ENCODE measurements at places on chromosomes 11 and 22.

GRCh38 chr11:12677131-12677530 lies 2.9 kb downstream of the TEAD1 start:
- no peaks in the 10 kb centered on the region for H3K4me1 ChIP-seq
- DNase-seq, result no peak

DNA sequence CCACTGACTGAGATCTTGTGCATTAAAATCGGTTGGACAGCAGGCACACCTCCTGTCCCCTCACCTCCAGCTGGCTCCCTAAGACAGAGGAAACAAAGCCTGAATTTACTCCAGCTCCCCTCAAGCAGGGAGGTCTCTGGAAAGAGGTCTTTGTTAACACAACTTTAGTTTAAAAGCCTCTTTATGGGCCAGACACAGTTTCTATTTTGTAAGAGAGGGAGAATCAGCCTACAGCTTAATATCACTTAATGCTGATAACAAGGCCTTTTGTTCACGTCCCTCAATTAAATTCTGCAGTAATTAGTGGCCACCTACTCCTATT lies 36.3 kb downstream of the PLEKHA7 start:
- DNase-seq, result no peak
- no peaks in the 10 kb centered on the region for H3K4me1 ChIP-seq
- H3K4me3 ChIP-seq, result no peak overlapping the region
- H3K36me3 ChIP-seq, result no peaks in the 10 kb centered on the region

- no peak overlapping the region for H3K27ac ChIP-seq
- no peak for DNase-seq
- no peaks in the 10 kb centered on the region for H3K27me3 ChIP-seq
- no peaks in the 10 kb centered on the region for H3K36me3 ChIP-seq
These were observed 36.0 kb downstream of the TTLL1 start for GRCh38 chr22:43053176-43053575.

DNA sequence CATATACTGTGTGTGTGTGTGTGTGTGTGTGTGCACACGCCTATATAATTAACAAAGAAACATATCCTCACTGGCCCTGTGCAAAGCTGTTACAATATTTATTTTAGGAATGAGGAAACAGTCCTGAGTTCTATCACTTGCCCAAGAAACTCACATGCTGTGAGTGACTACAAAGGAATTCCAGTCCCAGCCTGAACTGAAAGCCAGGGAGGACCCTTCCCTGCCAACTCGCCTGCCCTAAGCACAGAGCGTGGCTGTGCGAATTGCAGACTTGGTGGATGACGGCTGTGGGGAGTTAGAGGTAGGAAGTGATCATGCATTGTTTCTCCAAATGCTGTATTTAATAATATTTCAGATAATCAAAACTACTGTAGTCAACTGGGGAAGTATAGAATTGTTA lies 26.4 kb upstream of the CD5 start:
- no peak overlapping the region for H3K27ac ChIP-seq
- no peaks in the 10 kb centered on the region for H3K36me3 ChIP-seq
- H3K27me3 ChIP-seq, result no peaks in the 10 kb centered on the region
- no peaks in the 10 kb centered on the region for H3K4me1 ChIP-seq
- no peak overlapping the region for H3K4me3 ChIP-seq

- no peak overlapping the region for H3K27ac ChIP-seq
- H3K27me3 ChIP-seq, result no peaks in the 10 kb centered on the region
- no peak overlapping the region for H3K4me3 ChIP-seq
- no peaks in the 10 kb centered on the region for H3K36me3 ChIP-seq
These were observed 136.2 kb downstream of the OSBP2 start for GRCh38 chr22:30830907-30831306.
